BE2C (cell line): ENCODE measurements at places on chromosomes 2 and 18.

DNA sequence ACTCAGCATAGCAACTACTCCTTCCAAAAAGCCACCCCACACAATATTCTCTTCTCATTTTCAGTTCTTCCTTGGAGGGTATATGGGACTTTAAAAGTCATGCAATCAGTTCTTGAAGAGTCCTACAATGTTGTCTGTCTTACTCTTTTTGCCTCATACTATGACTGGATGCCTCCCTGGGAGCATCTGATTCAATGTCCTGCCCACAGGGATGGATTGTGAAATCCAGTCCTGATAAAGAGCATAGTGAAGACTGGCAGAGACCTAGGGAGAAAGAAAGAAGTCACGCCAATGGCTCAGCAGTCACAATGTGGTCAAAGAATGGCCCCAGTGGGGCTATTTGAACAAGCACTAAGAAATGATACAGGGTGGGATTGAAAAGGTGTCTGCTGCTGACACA, 155.1 kb upstream of the SERPINE2 start:
- DNase-seq = no peak

- peak; percentile 48 for DNase-seq
Observed at GRCh38 chr18:48889115-48889941, 61.4 kb downstream of the SMAD7 start.

GRCh38 chr2:3285901-3286645, 91.5 kb downstream of the EIPR1 start:
- peak; percentile 40 for DNase-seq

DNA sequence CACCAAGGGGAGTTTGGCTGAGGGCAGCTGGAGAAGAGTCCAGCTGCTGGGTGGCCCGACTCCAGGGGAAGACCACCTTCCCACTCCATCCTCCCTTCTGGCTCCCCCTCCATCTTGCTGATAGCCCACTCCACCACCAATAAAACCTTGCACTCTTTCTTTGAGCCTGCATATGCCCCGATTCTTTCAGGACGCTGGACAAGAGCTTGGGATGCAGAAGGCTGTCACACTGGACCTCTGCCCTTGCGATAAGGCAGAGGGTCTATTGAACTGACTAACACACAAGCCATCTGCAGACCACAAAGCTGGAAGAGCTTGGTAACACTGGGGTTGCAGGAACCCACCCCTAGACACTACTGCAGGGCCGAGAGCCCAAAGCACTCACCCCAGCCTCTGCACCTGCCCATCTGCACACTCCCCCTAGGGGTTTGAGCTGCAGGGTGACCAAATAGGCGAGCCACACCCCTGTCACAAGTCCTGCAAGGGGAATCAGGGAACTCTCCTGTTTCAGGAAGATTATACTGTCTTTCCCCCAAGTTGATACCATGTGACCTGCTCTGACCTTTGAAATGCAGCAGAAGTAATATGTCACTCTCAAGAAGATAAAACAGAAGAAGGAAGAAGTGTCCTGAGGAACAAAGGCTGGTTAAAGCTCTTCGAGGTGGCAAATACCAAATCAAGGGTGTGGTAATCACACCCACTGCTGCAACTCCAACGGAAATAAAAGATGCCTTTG, 70.5 kb downstream of the SMAD4 start:
- no peak for DNase-seq

GRCh38 chr2:169363560-169364150, 1.3 kb upstream of the LRP2 start:
- DNase-seq = no peak

GRCh38 chr18:37332628-37333420, 232.8 kb downstream of the CELF4 start:
- DNase-seq = no peak
